ENCODE measurements at places on chromosomes 4 and X.
A peak's percentile ranks its signal among the peaks of the same experiment; 100 is the strongest.

DNA sequence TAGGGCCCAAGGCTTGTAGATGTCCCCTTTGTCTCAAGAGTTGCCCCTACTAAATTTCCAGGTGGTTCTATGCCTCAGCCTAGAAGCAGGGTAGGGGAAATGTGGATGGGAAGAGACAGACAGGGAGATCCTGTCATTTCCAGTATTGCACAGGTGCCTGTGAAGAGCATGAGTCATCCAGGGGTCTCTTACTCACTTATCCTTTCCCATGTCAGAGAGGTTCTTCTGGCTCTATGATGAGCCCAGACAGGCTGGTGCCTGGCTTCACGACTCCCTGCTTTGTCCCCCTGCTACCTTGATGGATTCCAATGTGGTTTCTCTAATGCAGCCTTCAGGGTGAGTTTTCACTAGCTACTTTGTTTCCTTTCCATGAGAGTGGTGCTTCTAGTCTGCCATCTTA is 35.2 kb upstream of the DDX60 start:
- no peak for DNase-seq

GRCh38 chr4:62771983-62772557 is 1571.9 kb downstream of the ADGRL3 start:
- DNase-seq: no peak

DNA sequence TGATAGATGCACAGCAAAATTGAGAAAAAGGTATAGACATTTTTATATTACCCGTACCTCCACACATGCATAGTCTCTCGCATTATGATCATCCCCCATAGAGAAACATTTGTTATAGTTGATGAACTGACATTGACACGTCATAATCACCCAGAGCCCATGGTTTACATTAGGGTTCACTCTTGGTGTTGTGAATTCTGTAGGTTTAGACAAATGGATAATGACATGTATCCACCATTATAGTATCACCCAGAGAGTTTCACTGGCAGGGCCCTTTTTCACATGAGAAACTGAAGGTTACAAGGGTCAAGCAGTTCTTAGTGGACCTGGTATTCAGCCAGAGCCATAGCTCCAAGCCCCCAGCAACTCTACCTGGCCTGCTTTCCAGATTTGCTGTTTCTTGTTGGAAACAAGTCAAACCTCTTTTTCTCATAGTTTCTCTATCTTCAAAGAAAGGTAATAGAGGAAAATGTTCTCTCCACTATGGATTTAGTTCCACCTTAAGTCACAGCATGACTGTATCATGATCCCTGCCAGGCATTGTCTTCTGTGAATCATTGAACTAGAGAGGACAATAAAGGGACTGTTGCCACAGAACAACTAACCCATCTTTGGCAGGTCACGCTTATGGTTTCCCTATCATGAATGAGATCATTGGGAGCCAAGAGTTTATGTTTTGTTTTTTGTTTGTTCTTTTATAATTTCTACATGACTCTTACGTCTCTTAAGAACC is 64.0 kb downstream of the HHIP start:
- no peak for DNase-seq

GRCh38 chr4:149136951-149137620 is 678.6 kb downstream of the IQCM start:
- DNase-seq: no peak

DNA sequence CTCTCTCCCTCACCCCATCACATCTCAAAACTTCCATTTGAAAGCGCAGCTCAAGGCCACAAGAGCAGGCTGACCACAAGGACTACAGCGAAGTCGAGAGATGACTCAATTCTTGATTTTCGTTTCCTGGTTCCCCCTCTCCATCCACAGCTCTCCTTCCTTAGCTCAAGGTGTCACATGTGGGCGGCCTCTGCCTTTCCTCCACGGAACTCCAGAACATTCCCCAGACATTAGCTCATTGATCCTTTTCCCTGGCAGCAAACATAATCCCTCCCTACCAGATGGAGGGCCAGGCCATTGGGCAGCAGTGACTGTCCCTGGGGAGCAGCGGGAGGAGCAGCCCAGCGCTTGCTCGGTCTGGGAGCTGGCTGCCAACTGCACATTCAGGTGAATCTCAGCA is 56.3 kb downstream of the CCDC149 start:
- no peak for DNase-seq

DNA sequence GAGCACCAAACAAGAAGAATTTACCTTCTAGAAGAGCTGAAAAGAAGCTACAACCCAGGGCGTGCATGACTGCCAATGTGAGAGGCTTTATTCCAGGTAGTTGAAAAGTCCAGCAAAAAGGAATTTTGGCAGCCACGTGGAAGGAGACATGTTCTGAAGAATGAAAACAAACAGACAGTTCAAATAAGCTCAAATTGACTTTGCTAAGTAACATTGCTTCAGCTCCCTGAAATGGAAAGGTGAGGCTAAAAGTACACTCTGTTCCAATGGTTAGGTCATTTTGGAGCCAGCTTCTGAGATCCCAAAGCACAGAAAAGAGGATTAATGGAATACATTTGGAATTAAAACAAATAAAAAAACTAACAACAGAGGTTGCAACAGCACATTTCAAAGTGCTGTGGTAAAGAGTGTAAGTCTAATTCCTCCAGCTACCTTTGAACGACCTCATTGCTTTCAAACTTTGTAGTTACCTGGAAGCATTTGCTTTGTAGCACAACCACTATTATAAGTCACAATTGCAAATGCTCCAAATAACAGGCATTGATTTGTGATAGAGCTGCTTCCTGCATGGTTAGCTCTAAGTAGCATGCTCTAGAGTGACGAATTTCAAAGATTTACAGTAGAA is 405.3 kb upstream of the EDA2R start:
- DNase-seq: no peak

DNA sequence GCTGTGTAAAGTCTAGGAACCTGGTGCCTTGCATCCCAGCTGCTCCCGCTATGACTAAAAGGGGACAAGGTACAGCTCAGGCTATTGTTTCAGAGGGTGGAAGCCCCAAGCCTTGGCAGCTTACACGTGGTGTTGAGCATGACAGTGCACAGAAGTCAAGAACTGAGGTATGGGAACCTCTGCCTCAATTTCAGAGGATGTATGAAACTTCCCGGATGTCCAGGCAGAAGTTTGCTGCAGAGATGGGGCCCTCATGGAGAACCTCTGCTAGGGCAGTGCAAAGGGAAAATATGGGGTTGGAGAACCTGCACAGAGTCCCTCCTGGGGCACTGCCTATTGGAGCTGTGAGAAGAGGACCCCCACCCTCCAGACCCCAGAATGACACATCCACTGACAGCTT is 76.6 kb downstream of the DDX60 start:
- no peak for DNase-seq

DNA sequence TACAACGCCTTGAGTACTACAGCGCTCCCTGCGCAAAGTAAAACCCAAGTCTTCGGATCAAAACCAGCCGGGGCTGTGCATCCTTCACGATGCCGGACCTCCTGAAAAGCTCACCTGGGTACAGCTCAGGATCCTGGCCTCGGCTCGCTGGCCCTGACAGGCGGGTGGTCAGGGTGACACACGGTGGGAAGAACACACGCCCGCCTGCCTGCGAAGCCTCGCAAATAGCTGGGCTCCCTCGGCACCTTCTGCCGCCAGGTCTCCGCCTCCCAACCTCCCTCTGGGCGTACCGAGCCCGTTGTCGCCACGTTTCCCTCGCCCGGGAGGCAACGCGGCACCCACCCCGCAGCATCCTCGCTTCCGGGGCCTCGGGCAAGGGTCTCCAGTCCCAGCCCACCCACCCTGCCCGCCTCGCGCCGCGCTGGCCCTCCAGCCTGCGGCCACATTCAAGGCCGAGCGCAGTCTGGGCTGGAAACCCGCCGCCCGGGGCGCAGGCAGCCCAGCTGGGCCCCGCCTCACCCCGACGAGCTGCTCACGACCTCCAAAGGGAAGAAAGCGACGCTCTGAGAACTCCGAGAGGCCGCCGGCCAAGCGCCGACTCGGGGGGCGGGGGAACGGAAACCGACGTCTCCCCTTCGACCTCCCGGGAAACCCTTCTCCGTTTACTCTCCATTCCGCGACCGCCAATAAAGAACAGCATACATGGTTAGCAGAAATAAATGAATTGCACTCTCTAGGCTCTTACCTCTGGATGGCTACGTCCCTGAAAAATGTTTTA is 511 bp downstream of the PPM1K start:
- peak; percentile 64 for DNase-seq

- no peak for DNase-seq
Observed at GRCh38 chrX:16578218-16578617, 71.7 kb upstream of the S100G start.

DNA sequence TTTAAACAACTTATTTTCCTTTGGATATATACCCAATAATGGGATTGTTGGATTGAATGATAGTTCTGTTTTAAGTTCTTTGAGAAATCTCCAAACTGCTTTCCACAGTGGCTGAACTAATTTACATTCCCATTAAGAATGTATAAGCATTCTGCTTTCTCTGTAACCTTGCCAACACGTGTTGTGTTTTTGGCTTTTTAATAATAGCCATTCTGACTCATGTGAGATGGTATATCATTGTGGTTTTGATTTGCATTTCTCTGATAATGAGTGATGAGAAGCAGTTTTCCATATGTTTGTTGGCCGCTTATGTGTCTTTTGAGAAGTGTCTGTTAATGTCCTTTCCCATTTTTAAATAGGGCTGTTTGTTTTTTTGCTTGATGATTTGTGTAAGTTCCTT is 155.6 kb upstream of the PITX2 start:
- DNase-seq: no peak

GRCh38 chrX:125947501-125947900 is 218.6 kb downstream of the DCAF12L2 start:
- no peak for DNase-seq

DNA sequence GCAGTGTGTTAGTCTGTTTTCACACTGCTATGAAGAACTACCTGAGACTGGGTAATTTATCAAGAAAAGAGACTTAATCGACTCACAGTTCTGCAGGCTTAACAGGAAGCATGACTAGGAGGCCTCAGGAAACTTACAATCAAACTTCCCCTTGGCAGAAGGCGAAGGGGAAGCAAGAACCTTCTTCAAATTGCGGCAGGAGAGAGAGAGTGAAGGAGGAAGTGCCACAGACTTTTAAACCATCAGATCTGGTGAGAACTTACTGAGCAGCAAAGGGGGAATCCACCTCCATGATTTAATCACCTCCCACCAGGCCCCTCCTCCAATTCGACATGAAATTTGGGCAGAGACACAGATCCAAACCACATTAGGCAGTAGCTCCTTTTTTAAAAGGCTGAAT is 59.2 kb upstream of the LEF1 start:
- no peak for DNase-seq

GRCh38 chr4:180169394-180169793 is 2073.8 kb upstream of the TENM3 start:
- no peak for DNase-seq

DNA sequence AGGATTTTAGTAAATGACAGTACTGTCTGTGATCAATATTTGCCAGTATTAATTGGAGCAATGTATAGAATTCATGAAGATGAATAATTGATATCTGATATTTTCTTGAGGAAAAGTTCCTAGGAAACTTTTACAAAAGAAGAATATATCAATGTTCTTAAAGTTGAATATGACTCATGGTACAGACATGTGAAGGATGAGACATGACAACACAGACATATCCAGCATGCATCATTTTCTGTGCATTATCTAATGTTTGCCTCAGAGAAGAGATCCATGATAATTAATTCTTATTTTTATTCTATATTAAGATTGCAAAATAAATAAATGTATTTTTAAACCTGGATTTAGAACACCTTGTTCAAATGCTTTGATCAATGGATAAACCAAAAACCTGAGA is 452.9 kb upstream of the EPHA5 start:
- DNase-seq: no peak

Measured in memory B cell (primary cell).